Erythroblast (primary cell): ENCODE measurements at places on chromosomes 4 and X.

- DNase-seq, result no peak
Observed at GRCh38 chr4:40055511-40055862, 1.2 kb upstream of the N4BP2 start.

DNA sequence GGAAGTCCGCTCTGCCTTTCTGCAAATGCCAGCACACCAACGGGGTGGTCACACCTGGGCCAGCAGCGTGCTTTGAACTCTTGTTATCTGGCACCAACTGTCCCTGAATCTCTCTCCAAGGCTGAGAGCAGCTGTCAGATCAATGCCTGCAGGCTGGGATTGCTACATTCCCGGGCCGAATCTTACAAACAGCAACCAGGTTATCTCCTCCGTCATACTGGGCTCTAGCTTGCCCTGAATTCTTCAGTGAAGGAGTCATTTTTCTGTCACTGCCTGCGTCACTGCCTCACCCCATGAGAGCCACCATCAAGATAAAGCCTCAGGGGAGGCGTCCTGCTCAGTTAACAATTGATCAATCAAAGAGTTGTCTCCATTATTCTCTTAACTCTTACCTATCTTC lies 329.4 kb upstream of the PPARGC1A start:
- DNase-seq, result no peak

DNA sequence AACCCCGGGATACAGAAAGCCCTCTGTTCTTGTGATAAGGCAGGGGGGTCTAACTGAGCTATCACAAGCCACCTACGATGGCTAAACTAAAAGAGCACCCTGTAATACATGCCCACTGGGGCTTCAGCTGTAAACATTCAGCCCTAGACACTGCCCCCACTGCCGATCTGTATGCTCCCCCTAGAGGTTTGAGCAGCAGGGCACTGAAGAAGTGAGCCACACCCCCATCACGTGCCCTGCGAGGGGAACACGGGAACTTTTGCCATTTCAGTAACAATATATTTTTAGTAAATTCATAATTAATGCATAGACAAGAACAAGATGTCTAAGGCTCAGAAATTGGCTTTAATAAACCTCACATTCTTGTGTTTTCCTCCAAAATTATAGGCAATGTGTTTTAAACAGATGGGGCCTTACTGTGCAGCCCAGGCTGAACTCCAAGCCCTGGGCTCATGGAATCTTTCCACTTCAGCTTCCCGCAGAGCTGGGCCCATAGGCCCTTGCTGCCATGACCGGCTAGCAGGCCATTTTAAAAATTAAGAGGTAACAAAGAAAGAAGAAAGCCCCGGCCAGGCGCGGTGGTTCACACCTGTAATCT lies 235.3 kb upstream of the SFRP2 start:
- DNase-seq, result peak; percentile 33

DNA sequence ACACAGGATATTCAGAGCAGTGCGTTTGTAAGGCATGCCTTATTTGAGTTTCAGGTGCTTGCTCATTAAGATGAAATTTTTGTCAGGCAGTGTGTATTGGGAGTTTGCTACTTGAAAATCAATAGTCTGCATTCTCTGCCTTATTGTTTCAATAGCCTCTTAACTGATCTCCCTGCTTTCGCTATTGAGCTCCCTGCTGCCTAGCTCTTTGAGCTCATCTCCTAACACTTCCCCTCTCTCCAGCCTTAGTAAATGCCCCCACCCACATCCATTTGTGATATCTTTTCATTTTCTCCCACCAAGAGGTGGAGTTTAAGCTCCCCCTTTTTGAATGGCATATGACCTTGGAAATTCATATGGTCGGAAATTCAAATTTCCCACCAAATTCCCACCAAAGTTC lies 256.6 kb downstream of the IL1RAPL1 start:
- DNase-seq, result no peak

- DNase-seq, result no peak
Observed at GRCh38 chr4:61580721-61581377, 380.7 kb downstream of the ADGRL3 start.

DNA sequence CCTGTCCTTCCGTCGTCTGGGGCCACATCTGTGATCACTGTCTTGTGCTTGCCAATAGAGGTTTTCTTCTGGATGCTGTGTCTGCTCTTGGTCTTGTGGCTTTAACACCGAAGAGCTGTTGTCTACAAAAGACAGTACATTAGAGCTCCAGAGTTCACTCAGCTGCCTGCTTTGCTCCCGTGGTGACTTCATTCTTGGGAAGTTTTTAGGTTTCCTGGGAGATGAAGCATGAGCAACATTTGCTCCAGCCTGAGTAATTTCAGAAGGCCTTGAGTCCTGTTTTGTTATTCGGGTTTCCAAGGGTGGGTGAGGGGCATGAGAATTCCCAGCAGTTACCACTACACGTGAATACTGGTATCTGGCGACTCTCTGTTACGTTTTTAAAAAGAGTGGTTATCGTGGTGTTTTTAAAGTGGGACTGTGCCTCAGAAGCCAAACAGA lies 189.2 kb downstream of the SHROOM3 start:
- DNase-seq, result no peak

DNA sequence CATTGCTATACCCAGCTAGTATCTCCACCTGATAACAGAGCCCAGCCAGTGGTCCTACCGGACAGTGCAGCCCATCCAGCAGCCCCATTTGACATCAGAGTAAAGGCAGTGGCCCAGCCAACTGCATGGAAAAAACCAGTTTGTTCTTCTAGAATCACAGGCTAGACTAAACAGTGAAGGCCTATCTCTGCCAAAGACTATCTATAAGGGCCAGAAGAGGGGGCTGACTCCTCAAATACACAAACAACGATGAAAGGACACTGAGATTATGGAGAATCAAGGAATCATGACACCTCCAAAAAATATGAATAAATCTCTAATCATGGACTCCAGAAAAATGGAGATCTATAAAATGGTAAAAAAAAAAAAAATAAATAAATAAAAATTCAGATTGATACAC lies 546.4 kb upstream of the HTR2C start:
- DNase-seq, result peak; percentile 21

DNA sequence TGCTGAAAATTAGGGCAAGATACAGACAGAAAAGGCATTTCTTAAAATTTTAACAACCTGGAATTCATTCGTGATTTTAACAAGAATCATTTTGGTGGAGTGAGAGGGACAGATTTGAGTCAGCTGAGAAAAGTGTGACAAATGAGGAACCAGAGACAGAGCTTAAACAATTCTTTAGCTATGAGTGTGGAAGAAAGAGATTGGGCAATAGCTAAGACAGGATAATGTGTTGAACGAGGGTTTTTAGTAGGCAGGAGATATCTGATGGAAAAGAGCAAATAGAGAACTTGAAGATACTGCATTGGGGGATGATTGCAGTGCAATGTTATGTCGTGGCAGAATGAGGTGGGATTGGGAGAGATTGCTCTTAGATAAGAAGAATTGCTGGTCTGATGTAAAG lies 164.2 kb upstream of the SPRY1 start:
- DNase-seq, result no peak

DNA sequence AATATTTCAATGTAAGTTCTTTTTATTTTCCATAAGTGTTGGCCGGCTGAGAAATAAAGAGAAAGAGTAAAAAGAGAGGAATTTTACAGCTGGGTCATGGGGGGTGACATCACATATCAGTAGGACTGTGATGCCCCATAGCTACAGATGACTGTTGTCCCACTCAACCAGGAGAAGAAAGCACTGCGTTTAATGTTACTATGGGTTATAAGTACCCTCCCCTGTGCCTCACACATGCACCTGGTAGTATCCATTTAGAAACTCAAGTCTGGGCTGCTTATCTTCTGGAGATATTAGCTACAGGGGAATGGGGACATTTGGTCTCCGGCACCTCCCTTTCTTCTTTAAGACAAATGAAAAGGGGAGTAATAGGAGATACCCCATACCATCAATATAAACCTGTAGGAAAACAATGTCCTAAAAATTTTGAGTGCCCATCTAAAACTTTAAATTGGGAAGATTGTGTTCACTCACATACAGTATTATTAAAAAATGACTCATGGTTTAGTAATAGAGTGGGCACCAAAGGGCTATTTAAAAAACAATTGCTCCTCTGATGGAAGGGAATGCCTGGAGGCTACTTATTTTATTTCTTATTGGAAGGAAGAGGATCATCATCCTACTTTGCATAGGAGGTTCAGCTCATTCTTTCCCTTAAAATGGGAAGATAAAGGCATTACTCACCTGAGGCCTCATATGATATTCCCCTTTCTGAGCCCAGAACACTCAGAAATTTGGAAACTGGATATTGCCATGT lies 18.2 kb downstream of the UGT2B11 start:
- DNase-seq, result no peak

DNA sequence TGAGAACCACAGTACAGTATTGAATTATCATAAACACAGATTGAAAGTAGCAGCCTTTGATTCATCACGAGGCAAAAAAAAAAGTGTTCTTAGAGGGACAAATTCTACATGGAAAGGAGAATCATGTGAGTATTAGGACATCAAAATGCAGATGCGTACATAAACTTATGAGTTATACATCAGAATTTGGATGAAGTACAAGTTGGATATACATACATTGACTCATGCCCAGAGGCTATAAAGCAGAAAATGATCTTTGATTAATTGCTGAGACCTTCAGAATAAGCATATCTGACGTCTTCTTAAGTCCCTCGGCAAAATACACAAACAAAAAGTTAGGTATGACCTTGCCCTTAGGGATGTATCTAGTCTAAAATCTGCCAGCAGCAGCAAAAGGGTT lies 206.4 kb downstream of the LDB2 start:
- DNase-seq, result no peak

DNA sequence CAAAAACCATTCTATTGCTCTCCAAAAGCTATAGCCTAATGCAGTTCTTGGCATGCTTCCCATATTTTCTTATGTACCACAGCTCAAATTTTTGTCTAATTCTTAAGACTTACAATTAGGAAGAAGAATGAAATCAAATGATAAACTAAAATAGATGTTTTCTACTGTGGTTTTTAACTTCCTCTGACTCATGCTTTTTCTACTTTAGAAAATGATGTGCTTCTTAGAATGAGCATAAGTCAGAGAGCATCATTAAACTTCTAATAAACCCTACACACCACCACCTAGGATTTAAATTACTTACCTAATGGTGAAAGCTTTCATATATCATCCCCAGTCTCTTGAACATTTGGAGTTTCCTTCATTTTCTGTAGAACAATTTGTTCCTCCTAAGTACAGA lies 217.0 kb upstream of the NDST3 start:
- no peak for DNase-seq

GRCh38 chrX:20015422-20015821 lies 24.6 kb upstream of the BCLAF3 start:
- no peak for DNase-seq

GRCh38 chr4:12492730-12493393 lies 991.3 kb downstream of the RAB28 start:
- DNase-seq, result no peak

GRCh38 chrX:115311139-115311538 lies 21.6 kb downstream of the LUZP4 start:
- peak; percentile 15 for DNase-seq

DNA sequence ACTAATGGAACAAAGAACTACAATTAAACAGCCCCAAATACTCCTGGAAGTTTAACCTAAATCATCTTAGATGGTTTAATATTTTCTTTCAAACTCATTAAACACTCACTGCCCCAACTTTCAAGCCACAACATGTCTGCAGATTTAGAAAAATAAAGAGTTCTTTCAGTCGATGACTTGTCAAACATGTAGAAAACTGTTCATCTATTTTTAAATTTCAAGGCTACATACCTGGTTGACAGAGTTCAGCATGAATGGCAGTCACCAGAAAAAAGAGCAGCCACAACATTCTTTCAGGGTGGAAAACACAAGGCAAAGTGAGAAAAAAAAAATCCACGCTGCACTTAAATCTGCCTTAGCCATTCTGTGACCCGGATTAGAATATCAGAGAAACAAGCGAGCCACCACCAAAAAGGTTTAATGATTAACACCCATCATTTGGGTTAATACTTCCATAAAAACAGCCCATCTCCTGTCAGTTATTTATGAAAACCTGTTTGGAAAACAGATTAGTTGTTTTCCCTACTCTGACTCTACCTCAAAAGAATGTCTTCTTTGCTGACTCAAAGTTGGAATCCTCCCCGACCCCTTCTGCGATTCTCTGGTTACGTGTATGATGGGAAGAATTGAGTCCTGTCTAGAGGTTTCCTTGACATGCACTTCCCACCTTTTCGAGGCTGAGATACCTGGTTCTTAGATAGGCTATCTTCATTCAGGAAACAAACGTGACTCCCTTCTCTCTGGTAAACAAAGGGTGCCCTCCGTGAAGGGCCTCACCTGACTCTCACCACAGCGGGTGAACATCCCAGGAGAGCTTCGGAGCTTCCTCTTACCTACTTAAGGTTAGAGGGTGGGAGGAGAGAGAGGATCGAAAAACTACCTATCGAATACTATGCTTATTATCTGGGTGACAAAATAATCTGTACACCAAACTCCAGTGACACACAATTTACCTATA lies at the start of gene CLTRN:
TSS of gene CLTRN (minus strand) at position 319 of the 958 bp plus-strand sequence. CDS start at position 289, 30 bp downstream.
- DNase-seq, result no peak

GRCh38 chrX:53088136-53088974 lies 5.6 kb upstream of the KANTR start:
- peak; percentile 15 for DNase-seq

- no peak for DNase-seq
Observed at GRCh38 chrX:2627272-2627867, 63.7 kb upstream of the CD99 start.

DNA sequence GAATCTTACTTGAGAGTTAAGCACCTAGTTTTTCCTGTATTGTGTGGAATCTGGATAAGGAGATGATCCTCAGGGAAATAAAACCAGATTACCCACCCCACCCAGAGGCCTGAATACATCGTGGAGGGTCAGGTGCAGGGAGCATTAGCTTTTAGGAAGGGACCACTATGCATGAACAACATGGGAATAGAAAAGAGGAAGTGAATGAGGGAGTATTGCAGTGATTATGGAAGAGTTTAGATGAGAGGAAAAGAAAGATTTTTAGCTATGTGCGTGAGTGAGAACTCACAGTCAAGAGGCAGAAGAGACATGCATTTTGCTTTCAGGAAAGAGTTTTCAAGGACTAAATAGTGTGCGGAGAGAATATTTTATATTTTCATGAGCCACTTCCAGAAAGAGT lies 222.3 kb upstream of the S100G start:
- no peak for DNase-seq

DNA sequence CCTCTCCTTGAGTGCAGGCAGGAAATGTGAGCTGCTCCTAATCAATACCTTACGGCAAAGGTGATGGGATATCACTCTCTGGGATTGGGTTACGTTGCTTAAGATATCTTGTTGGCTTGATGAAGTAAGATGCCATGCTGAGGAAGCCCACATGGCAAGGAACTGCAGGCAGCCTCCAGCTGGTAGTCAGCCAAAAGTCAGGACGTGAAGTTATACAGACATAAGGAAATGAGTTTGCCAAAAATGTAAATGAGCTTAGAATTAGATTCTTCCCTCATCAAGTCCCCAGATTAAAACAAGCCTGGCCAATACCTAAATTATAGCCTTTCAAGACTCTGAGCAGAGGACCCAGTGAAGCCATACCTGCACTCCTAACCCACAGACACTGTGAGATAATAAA lies 155.0 kb downstream of the QDPR start:
- DNase-seq, result no peak

DNA sequence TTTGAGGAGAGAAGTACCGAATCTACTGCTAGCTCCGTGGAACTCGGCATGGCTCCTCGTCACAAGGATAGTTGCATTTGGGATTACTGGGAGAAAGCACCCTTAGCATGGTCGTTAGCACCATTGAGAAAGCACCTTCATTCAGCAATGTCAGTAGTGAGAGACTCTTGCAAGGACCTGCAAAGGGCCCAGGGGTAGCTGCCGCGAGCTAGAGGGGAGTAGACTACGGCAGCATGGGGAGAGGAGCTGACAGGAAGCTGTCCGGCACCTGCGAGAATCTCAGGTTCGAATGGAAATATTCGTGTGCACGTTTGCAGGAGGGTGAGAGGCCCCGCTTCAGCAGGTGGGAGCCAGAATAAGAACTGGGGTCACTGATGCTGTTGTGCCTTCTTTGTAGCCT lies 20.2 kb downstream of the TLR10 start:
- DNase-seq, result no peak
